ENCODE measurements at places on chromosomes 12 and 14. TPM values are rescaled to one million over a fixed set of nuclear protein-coding genes. Genes with fewer than 3 reads are reported as not detected.

- no peak for DNase-seq
These were observed 18.2 kb upstream of the RNASE12 start for GRCh38 chr14:20609215-20610001.

DNA sequence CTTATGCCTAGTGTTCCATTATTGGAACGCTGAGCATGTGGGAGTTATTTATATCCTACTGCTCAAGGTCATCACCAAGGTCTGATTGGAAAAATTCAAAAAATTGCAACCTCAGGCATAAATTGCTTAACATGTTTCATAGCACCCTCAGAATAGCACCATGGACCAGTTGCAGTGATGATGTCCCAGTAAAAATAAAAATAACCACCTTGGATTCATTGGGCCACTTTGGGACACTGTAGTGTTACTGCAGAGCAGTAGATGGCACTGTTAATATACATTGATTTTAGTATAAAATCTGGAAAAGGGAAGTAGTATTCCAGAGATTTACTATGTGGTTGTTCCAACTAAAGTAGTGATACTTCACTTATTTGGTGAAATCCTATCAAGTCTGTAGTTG, 31.0 kb upstream of the PTCSC3 start:
- no peak for DNase-seq

The RAD9B gene
- total RNA-seq = 0.64 TPM

- no peak for DNase-seq
These were observed 871 bp upstream of the COQ5 start for GRCh38 chr12:120529641-120530417.

GRCh38 chr12:19588951-19589350, 149.7 kb downstream of the AEBP2 start:
- DNase-seq = no peak

- DNase-seq = no peak
These were observed 74.5 kb upstream of the ATF1 start for GRCh38 chr12:50689437-50689836.

The VRTN gene
- total RNA-seq = not detected
